Activated T-helper 1 cell treated with anti-CD3 and anti-CD28 coated beads, Interleukin-2, amount 50 U/mL, for 16 hours (primary cell): ENCODE measurements at places on chromosomes 4 and X.

DNA sequence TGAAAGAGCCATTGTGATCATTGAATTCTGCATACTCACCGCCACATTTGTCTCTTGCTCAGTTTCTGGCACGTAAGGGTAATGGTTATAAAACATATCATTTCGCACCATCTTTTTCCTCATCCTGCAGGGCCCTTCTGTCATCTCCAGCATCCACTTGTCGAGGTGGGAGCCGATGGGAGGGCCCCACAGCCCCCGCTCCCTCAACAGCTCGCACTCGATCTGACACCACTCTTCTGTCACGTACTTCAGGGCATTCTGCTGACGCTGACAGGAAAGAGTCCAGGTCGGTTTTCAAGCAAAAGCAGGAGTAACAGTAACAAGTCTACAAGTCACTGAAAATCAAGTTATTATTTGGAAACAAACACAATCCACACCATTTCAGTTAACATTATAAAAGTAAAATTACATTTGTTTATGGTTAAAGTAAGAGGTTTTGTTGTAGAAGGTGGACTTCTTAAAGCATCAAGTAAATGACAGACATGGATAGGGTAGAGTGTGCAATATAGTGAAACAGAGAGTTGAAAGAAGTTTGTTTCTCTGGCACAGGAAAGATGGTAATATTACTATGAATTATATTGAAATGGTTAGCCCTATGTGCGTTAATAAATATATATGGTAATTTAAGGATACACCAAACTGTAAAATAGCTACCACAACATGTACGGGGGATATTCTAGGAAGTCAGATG, 150.6 kb downstream of the CDS1 start:
- no peak for DNase-seq

DNA sequence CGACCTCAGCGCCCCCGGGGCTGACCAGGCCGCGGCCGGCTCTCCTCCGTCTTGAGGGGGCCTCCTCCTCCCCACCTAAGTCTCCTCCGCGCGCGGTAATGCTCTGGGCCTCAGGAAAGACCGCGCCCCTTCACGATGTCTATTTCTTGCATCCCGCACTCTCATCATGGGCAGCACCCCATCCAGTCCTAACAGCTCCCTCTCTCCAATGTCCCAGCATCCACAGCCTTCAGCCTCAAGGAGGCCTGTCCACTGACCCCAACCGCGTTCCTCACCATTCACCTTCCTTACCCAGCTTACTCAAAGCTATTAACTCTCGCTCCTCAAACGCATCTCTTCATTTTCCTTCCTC, 77.5 kb downstream of the MAGED4 start:
- DNase-seq, result no peak

GRCh38 chrX:141839856-141840255, 1.7 kb downstream of the MAGEC3 start:
- DNase-seq, result no peak

DNA sequence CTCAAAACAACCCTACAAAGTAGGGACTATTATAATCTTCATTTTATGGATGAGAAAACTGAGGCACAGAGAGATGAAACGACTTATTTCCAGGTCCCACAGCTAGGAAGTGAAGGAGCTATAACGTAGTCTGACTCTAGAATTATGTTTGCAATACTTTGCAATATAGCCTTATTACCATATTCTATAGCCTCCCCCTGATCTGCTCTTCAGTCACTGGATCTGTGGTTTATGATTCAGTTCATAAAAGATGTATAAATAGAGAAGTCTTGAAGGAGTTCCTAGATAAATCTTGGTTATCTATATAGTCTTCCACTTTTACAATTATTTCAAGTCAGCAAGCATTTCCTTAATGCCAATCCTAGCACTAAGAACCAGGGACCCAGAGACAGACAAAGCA, 57.5 kb downstream of the OPHN1 start:
- DNase-seq, result no peak

DNA sequence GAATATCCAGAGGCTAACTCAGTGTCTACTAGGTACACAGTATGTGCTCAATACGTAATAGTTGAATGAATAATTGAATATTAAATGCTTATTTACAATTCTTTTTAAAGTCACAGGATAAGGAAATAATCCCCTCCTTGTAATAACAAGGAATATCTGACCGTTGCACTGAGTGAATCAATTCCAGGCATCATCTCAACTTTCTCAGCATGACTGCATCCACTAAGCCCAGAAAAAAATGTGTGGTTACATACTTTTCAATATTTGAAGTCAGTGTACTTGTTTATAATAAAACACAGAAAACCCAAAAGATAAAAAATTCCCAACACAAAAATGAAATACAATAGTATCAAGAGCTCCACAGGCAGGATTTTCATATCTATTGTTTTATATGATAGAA, 105.4 kb downstream of the TMEM144 start:
- no peak for DNase-seq

- DNase-seq, result no peak
Observed at GRCh38 chr4:37531151-37531550, 155.0 kb downstream of the RELL1 start.

GRCh38 chrX:46185923-46186810, 359.1 kb downstream of the ZNF674 start:
- no peak for DNase-seq

GRCh38 chr4:80012291-80012690, 60.7 kb downstream of the ANTXR2 start:
- DNase-seq, result no peak
